ENCODE measurements at places on chromosomes 4 and X.

DNA sequence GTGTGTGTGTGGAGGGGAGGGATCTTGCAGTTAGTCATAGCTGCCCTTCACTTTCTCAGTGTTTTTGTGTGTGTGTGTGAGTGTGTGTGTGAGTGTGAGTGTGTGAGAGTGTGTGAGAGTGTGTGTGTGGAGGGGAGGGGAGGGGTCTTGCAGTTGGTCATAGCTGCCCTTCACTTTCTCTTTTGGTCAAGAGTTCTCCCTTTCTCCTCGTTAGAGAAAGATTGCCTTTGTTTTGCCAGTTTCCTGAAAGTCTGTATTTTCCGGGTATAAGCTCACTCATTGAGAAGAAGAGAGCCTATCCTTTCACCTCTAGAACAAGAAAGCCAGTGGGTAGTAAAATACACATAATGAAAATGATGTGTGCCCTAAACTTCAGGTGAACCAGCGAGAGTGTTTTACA lies 75.2 kb upstream of the ENPP6 start:
- ATAC-seq: no peak

- ATAC-seq: no peak
Measured at GRCh38 chr4:176879380-176880116, 86.8 kb upstream of the VEGFC start.

- ATAC-seq: no peak
Measured at GRCh38 chrX:116897526-116897925, 434.8 kb upstream of the CT83 start.

GRCh38 chr4:22483551-22483981 lies 32.3 kb downstream of the ADGRA3 start:
- ATAC-seq: no peak

- no peak for ATAC-seq
Measured at GRCh38 chrX:27242581-27242980, 220.6 kb downstream of the PPP4R3C start.

GRCh38 chr4:81197864-81198524 lies 17.0 kb downstream of the PRKG2 start:
- no peak for ATAC-seq
